ENCODE measurements at places on chromosomes 2 and 18.

DNA sequence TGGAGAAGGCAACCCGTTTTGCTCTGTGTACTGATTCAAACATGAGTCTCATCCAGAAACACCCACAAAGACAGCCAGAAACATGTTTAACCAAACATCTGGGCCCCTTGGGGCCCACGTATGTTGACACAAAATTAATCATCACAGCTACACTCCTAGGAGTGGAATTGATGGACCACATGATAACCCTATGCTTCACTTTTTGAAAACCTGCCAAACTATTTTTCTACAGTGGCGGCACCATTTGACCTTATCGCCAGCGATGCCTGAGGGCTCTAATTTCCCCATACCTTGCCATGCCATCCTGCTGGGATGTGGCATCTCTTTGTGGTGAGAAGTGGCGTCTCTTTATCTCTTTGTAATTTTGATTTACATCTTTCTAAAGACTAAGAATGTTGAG is 38.5 kb downstream of the PSMG2 start:
- DNase-seq = no peak

GRCh38 chr2:186591506-186591890 is 1.6 kb downstream of the ITGAV start:
- no peak for DNase-seq

- no peak for DNase-seq
Measured at GRCh38 chr18:75162467-75162866, 46.5 kb downstream of the PTGR3 start.

- no peak for DNase-seq
Measured at GRCh38 chr2:172908275-172908674, 167.4 kb upstream of the MAP3K20 start.

DNA sequence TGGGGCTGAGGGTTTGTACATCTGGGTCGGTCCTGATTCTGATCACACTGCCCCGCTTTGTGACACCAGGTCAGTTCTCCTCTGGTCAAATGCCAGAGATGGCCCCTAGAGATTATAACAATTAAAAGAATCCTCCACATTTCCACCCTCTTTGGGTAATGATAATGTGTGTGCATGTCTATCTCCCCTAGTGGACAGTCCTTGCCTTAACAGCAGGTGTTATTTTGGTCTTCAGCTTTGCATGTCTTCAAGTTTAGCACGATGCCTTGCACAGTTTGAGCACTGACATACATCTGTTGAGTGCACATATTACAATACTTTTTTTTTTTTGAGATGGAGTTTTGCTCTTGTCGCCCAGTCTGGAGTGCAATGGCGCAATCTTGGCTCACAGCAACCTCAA is 25.7 kb upstream of the COX7A2L start:
- no peak for DNase-seq
